ENCODE measurements at places on chromosomes 4 and X.

DNA sequence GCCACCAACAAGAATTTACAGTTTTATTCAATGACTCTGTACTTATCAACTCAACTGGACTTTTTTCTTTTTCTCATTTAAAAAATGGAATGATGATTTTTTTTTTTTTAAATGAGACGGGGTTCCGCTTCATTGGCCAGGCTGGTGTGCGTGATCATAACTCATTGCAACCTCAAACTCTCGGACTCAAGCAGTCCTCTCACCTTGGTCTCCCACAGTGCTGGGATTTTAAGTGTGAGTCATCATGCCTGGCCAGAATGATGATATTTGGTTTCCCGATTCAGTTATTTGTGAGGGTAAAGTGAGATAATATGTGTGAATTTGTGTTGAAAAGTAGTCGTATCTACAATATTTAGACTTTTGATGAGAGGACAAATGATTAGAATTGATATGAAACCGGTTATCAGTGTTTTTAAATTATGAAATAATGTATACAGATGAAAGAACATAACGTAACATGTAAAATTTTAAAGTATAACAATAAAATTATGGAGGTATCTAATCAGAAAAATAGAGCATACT is 66.0 kb upstream of the UNC5C start:
- DNase-seq, result no peak

DNA sequence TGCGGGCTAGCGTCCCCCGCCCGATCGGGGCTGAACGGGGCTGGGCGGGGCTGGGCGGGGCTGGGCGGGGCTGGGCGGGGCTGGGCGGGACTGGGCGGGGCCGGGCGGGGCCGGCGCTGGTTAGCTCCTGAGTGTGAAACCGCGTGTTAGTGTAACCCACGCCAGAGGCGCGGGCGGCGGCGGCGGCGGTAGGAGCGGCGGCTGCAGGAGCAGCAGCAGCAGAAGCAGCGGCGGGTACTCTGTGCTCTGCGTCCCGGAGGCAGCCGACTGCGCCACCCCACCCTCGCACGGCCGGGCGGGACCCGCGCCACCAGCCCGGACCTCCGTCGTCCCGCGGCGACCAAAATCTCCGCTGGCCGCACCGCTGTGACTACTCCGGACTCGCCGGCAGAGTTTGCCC is 128.1 kb downstream of the LAS1L start:
- DNase-seq, result no peak

GRCh38 chr4:168784786-168785461 is 225.1 kb downstream of the CBR4 start:
- DNase-seq, result no peak

GRCh38 chr4:170274616-170275015 is 184.9 kb upstream of the AADAT start:
- no peak for DNase-seq

GRCh38 chr4:83732114-83732635 is 196.3 kb downstream of the GPAT3 start:
- no peak for DNase-seq

DNA sequence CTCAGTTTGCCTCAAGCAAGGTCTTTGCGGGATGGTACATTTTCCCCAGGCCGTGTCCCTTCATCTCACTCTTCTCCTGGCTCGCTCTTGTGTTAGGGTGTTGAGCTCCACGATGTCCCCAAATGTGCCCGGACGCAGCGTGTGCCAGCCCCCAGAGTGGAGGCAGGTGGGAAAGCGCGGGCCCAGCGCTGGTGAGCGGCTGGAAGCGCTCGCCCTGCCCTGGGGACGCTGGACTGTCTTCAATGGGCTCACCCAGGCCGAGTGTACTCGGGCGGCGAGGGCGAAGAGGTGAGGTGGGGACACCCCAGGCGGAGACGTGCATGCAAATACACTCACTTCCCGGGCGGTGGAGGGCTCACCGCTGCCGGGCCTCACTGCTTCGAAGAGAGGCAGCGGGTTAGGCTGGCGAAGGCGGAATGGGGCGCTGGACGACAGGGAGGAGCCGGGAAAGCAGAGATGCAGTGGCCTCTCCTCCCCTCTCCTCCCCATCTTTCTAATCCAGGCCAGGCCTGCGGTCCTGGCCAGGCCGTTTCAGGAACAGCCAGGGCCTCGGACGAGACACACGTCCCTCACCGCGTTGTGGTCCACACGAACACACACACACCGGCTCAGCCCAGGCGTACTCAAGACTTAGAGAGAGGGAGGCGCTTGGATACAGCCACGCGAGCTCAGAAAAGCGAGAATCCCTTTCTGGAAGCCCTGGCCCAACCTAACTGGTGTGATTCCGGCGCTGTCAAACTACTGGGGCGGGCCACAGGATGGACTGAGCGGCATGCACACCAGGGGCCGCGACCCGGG is 2.2 kb downstream of the NKX6-1 start:
- no peak for DNase-seq

DNA sequence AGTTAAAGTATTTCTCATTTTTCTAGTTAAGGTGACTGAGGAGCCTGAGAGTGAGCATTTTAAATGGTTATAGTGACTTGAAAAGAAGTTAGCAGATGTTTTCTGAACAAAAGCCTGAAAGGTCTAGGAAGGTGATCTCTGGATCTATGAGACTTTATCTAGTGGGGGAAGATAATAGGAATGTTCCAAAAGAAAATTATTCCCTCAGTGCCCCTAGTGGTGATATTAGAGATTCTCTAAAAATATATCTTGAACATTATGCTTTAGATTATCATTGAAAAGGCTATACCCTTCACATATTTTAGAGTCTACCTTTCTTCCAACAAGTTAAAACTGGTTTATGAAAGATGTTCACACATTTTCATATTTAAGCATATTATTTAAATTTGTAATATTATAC is 69.0 kb upstream of the SPANXN1 start:
- no peak for DNase-seq

GRCh38 chrX:78946178-78946931 is 1.2 kb downstream of the P2RY10 start:
- DNase-seq, result no peak

- DNase-seq, result no peak
These were observed 24.6 kb upstream of the NWD2 start for GRCh38 chr4:37219990-37220389.

GRCh38 chrX:136879001-136879687 is 1.4 kb downstream of the RBMX start:
- no peak for DNase-seq

DNA sequence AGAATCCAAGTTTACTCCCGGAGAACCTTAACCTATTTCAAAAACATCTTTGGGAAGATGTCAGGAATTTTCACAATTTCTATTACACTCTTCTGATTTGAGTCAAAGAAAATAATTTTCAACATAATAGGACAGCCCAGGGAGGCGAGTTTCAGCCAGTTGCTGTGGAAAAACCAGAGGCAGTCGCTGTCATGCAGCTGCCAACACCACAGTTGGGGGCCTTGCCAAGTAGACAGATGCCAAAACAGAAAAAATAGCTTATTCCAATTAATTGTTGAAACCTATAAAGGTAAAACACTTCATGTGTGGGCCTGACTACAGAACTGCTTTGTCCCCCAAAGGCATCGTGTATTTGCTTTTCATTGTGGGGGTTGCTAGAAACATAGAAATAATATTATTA is 225.8 kb downstream of the DMD start:
- DNase-seq, result no peak

GRCh38 chrX:2841537-2841936 is 12.8 kb downstream of the GYG2 start:
- DNase-seq, result no peak

- no peak for DNase-seq
These were observed 94.7 kb upstream of the PUDP start for GRCh38 chrX:7242613-7243012.

GRCh38 chr4:48295116-48295515 is 25.5 kb upstream of the TEC start:
- DNase-seq, result no peak

DNA sequence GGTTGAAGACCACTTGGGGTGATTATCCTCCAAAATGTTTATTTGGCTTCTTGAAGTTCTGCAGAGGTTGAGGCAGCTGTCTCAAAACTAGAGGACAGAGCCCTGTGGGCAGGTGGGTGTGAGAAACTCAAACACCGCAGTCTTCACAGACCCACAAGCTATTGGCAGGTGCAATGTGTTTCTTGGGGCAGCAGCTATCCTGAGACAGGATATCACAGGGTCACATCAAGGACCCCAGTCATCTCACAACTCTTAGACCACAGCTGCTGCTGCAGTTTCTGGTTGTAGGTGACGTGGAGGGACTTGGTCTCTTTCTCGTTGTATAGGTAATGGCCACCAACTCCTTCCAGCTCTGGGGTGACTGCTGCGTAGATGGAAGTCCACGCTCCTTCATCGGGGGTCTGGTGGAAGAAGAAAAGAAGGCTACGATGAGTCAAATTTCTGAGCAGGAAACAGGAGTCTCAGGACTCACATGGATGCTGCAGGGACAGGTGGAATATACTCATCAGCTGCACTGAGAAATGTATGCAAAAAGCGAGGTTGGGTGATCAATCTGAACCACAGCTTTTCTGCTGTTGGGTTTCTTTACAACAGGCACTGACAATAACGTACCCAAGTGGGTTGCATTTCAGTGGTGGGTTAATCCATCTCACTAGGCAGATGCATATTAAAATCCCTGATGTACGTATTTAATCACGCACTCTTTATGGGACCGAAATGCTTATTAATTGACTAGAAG is 279.8 kb downstream of the DHRSX start:
- DNase-seq, result no peak

DNA sequence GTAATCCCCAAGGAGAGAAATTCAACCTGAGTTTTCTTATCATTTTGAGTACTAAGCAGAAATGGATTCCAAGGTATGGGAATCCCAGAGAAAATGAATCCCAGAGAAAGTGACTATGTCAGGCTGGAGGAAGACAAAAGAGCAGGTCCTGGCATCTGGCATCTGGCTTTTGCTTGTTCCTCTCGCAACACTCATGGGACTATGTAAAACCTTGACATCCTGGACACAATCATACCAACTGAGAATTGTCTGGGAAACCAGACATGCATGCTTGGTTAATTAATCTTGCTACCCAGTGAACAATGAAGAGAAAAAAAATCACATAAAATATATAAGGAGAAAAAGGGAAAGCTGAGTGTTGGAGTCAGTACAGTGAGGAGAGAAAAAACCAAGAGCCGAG is 12.9 kb downstream of the DCAF8L1 start:
- no peak for DNase-seq

DNA sequence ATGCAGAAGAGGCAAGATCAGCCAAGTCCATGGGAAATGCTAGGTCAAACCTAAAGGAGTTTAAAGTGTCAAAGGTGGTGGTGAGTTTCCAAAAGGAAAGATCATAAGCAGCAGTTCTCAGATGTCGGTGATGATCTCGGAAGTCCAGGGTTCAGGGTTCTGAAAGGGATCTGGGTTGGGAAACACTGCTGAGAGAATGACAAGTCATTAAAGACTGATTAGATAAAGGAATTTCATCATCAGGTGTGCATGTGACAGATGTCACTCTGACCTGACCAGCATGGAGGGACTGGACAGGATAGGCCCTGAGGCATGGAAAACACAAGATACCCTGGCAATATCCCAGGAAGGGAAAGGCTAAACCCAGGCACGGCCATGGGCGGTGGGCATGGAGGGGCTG is 195.7 kb upstream of the TBL1X start:
- no peak for DNase-seq

DNA sequence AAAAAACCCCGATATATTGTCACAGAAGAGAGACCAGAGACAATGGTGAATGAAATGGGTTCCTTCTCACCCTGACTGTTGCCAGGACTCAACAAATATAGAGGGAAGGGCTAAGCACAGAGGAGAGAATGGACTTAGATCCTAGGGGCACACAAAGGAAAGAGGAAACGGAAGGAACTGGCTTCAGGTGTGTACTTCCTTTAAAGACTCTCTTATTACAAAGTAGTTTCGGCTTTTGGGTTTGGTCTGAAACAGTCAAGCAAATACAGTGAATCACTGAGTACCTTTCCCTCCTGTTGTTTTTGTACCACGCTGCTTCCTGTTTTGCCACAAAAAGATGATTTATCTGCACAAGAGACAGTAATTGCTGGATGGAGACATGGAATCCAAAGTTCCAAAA is 46.1 kb upstream of the S100G start:
- DNase-seq, result no peak

DNA sequence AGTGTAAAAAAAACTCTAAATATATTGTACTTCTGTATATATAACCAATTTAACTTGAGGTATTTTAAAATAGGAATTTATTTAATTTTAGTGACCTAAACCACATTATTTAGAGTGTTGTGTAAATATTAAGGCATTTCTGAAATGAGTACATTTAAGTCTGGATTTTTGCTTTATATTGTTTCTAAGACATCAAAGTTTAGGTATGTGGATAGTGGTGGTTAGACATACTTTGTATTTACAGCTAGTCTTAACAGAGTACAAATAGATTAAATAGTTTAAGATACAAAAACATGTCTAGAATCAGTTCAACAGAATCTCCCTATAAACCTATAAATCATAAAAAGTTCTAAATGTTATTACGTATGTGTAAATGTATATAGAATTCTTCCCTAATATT is 588.5 kb downstream of the TRIML1 start:
- DNase-seq, result no peak

GRCh38 chrX:156001667-156002021 is 4.1 kb downstream of the IL9R start:
- DNase-seq, result no peak

GRCh38 chrX:51860679-51861078 is 32.7 kb upstream of the MAGED1 start:
- no peak for DNase-seq

DNA sequence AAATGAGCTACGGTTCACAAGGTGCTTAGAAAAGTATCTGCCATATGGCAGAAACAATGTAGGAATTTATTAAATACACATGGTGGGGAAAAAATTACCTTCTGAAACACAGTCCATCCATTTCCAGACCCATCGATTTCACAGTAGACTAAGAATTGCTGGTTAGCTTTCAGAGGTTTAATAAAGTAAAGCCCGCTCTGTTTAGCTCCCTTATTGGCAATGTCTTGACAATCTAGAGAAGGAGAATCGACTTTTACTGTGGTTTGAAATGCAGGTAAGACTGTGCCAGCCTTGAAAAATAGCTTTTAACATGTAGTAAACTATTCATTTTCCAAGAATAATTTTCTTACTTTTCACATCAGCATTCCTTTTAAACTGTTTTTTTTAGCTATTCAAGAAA is 2.9 kb downstream of the FGG start:
- no peak for DNase-seq

- no peak for DNase-seq
These were observed 819.1 kb upstream of the EPHA5 start for GRCh38 chr4:66489370-66489769.

- DNase-seq, result no peak
These were observed 730 bp downstream of the MANBA start for GRCh38 chr4:102759831-102760644.

DNA sequence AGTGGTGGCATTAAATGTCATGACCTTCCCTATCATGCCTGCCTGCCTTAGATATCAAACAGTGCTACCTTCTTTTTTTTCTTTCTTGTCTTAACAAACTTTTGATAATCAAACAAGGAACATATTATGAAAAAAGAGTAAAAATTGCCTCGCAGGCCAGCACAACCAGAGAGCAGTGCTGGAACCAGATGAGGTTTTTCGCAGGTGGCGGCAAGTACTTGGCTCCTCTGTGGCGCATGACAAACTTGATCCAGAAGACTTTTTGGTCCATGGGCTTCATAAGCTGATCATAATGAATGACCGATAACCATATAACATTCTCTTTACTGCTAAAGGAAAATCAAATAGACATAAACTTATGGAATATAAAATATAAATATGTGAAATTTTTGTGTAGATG is 61.8 kb downstream of the UGT2B10 start:
- DNase-seq, result no peak

All from activated effector memory CD4-positive, alpha-beta T cell treated with Interleukin-2 at 50 U/mL for 16 hours (primary cell).